ENCODE measurements at places on chromosomes 4 and X. TPM values are rescaled to one million over a fixed set of nuclear protein-coding genes. Genes with fewer than 3 reads are reported as not detected.

GRCh38 chr4:132328761-132329160 is 820.3 kb upstream of the PCDH10 start:
- no peak for DNase-seq

GRCh38 chr4:69092190-69092589 is 4.1 kb upstream of the UGT2B7 start:
- DNase-seq = no peak

- DNase-seq = no peak
Measured at GRCh38 chrX:252957-253291, 28.3 kb upstream of the PLCXD1 start.

DNA sequence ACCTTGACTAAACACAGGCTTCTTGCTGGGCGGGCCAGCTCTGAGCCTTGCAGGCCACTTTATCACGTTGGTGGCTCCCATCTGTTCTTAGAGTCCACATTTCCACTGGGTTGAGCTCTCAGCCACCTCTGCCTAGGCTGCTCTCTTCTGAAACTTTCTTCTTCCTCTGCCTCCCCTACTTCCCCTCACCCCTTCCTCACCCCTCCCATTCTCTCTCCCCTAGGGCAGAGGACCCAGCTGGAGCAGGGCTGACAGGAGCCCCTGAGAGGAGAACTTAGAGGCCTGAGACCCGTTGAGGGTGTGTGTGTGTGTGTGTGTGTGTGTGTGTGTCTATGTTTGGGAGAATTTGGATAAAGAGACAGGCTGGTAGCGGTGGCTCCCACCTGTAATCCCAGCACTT is 19.9 kb upstream of the TMSB4X start:
- DNase-seq = no peak

- no peak for DNase-seq
Measured at GRCh38 chrX:54452920-54453319, 12.7 kb downstream of the TSR2 start.

GRCh38 chr4:84583876-84584380 is 1.0 kb downstream of the CDS1 start:
- no peak for DNase-seq

DNA sequence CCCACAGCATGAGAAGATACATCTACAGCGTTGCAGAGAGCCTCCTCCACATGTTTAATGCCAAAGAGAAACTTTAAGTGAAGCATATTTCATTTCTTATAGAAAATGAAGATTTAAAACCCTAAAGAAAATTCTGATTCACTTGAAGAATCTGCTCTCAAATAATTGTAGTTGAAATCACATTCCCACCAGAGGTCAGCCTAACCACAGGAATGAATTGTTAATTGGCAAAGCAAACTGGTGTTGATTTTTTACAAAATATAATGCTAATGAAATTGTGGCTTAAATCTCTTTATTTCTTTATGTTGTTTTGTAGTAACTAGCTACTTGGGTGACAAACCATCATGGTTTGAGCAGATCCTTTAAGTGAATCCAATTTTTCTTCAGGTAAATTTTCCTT is 31.1 kb upstream of the WDR17 start:
- peak; percentile 28 for DNase-seq

The SLC16A2 gene
- 47.2 TPM for polyA plus RNA-seq

DNA sequence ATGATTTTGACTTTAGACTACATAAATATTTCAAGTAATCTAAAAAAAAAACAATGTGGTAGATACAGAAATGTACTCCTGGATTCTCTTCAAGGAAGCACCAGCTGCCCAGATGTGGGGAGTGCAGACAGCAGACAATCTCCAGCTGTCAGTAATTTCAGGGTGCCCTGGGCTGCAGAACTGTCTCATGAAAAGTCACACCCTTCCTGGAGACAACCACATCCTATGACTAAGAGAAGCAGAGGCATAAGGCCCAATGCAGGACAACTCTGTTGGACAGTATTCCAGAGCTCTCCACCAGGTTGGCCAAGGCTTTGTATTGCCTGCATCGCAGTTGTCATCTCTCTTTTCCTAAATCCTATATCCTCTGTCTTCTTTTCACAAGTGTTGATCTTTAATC is 34.4 kb upstream of the BLTP1 start:
- no peak for DNase-seq

DNA sequence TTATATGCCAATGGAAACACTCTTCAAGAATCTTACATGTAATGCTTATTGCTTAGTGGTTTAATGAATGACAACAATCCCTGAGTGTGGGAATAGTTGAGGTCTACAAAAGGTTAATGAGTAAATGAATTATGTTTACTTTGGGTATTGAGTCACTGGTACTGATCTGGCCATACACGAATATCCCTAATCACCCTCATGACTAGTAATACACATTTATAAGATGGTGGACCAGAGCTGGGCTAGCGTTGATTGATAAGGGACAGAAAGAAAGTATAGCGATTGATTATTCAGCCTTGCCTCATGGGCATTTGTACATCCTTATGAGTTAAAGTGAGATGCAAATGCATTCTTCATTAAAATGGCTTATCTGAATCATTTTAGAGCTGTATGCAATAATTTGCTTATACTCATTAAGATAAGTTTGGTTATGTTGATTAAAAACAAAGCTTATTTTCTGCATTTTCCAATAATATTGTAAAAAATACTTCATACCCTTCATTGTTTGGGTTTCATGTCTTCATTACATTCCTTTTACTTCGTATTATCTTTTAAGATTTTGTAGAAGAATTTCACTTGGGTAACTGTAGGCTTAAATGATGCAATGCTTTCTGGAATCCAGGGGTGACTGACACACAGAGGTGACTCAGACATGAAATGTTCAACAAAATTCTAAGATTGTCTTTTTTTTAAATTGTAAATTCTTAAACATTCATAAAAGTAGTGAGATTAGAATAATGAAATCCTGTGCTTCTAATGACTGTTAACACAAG is 47.4 kb downstream of the FGF2 start:
- DNase-seq = no peak

- no peak for DNase-seq
Measured at GRCh38 chr4:85398276-85398675, 76.7 kb upstream of the ARHGAP24 start.

DNA sequence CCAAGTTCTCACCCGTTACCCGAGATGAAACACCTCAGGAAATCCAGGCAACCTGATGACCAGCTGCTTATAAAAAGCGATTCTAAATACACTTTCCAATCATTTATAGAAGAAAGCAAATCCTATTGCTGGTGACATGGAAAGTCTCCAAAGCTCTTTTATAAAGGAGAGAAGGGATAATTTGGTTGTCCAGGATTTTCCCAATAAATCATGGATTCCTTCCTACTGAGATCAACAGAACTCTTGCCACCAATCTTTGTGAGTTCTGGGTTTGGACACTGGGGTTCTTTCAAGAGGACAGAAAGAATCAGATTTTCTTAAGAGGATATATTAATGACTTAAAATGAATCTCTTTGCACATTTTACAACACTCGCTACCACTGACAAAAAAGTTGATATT is 24.7 kb upstream of the SOD3 start:
- DNase-seq = no peak

DNA sequence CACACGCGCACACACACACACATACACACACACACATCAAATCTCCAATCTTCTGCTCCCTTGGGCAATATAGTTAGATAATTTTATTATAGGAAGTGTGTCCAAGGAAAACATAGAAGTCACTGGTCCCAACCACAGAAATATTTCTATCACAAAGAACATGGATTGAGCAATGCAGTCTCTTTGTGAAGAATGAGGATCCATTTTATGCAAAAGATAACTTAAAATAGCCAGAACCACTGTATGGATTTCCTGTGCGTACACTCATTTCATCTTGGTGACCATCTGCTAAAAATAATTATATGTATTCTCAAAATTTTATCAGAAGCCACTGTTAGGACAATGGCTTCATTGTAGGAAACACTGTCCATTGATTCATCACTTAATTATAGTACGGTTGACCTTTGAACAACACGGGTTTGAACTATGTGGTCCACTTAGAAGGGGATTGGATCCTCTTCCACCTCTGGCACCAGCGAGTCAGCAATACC is 169.6 kb upstream of the MXRA5 start:
- no peak for DNase-seq

The TAB3 gene
- polyA plus RNA-seq = 12.1 TPM

- no peak for DNase-seq
Measured at GRCh38 chr4:133596459-133596858, 447.4 kb downstream of the PCDH10 start.

DNA sequence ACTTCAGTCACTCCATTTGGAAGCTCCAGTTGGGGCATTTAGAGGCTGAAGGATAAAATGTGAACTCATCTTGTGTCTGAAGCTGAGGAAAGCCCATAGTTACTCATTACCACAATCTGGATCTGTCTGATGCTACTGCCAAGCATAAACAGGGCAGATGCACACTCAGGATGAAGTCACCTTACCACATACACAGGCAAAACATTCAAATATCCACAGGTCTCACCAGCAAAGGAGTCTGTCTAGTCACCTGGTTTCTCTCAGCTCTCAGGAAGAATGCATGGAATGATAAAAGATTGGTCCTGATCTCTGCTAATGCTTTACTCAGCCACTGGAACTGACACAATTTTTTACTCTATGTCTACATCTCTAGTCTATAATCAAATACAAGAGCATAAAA is 13.0 kb upstream of the ODAPH start:
- DNase-seq = no peak

The GNRHR gene
- 0.52 TPM for polyA plus RNA-seq

DNA sequence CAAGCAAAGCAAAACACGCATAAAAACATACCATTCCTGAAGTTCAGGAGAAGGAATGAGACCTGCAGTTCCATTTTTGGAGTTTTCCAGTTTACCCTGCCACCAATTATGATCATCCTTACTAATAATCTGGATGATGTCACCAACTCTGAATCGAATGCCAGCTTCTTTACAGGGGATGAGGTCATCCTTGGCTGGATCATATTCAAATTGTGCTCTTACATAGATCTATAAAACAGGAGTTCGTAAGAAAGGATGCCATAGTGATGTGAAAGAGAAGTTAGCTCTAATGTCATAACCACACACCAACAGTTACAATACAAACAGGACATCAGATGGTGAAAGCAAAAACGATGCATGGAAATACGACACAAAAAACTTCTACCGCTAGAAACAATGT is 106.5 kb downstream of the NYX start:
- DNase-seq = no peak
